ENCODE measurements at places on chromosomes 1 and 21.
A peak's percentile ranks its signal among the peaks of the same experiment; 100 is the strongest.

GRCh38 chr1:221511797-221512196 is 230.1 kb downstream of the DUSP10 start:
- DNase-seq, result no peak

- DNase-seq, result no peak
Measured at GRCh38 chr21:28269173-28269572, 723.5 kb downstream of the LTN1 start.

- DNase-seq, result no peak
Measured at GRCh38 chr21:46180778-46181391, 3.4 kb downstream of the SPATC1L start.

GRCh38 chr1:23530087-23530746 is 816 bp downstream of the E2F2 start:
- no peak for DNase-seq

- peak; percentile 66 for DNase-seq
Measured at GRCh38 chr1:9874959-9875635, 35.0 kb downstream of the CTNNBIP1 start.

DNA sequence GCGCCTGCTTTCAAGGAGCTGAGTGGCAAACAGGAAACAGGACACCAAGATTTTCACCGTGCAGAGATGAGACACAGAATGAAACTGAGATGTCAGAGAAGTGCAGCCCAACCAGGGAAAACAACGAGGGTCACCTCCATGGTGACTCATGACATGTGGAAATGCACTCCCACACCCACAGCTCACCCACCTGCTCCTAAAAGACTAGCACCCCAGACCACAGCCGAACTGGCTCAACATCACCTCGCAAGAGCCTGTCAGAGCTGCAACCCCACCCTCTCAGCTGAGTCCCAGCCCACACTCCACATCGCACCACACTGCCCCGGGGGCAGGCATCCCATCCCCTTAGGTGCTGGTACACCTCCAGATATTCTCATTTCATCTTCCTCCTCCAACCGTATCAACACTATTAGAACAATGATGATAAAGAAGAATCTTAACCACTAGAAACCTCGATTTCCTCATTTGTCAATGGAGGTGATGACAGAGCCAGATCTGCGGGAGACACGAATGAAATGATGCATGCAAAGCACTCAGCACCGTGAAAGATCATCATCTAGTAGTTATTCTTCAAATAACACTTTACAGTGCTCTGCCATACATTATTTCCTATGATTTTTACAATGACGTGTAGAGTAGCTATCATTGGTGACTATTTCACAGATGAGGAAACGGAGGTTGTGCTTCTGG is 103.2 kb downstream of the DMRTB1 start:
- peak; percentile 18 for DNase-seq

GRCh38 chr21:14589855-14590563 is 43.9 kb upstream of the SAMSN1 start:
- no peak for DNase-seq

GRCh38 chr1:211247921-211248320 is 11.2 kb upstream of the RCOR3 start:
- no peak for DNase-seq

GRCh38 chr21:42021371-42022090 is 11.4 kb upstream of the ZBTB21 start:
- no peak for DNase-seq

- no peak for DNase-seq
Measured at GRCh38 chr1:86517336-86517735, 29.5 kb upstream of the CLCA4 start.

DNA sequence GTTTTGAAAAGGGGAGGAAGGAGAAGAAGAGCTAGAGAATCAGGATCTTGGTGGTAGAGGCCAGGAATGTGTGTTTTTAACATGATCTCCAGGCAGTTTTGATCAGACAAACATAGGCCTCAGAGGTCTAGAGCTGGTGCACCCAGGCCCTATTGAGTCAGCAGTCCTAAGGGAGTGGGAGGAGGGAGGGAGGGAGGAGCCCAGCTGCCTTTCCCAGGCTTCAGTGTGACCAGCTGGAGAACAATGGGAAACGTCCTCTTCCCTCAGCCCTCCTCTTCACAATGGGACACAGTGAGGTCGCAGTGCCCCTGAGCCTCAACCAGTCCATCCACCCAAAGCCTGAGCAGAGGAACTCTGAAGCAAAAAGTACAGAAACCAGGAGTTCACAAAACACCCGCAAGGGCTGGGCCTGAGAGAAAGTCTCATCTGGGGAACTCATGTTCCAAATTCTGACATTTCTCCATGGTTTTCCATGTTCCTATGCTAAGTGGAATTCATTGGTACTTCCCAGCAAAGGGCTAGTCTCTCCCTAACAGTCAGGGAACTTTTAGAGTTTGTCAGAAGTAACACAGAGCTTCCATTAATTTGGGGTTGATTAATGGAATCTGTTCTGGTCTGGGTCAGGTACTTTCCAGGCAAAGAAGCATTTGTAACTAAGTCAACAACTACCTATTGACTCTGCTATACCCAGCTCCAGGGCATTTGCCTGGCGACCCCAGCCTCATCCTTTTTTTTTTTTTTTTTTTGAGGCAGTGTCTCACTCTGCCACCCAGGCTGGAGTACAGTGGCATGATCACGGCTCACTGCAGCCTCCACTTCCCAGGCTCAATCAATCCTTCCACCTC is 37.5 kb downstream of the ELAPOR1 start:
- DNase-seq, result no peak

DNA sequence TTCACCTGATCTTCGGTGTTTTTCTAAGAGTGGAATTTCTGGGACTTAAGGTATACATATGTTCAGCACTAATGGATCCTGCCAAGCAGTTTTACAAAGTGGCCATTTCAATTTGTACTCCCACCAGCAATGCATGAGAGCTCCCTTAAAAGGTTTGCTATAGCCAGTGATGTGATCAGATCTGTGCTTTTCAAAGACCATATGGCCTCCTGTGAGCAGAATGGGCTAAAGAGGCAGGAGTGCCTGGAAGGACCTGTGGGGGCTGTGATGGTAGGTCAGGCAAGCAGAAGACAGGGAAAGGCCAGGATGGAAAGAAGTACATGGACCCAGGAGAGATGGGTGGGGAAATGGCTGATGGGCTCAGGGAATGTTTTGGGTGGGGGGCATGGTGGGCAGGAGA is 252.7 kb downstream of the DISC1 start:
- DNase-seq, result no peak

DNA sequence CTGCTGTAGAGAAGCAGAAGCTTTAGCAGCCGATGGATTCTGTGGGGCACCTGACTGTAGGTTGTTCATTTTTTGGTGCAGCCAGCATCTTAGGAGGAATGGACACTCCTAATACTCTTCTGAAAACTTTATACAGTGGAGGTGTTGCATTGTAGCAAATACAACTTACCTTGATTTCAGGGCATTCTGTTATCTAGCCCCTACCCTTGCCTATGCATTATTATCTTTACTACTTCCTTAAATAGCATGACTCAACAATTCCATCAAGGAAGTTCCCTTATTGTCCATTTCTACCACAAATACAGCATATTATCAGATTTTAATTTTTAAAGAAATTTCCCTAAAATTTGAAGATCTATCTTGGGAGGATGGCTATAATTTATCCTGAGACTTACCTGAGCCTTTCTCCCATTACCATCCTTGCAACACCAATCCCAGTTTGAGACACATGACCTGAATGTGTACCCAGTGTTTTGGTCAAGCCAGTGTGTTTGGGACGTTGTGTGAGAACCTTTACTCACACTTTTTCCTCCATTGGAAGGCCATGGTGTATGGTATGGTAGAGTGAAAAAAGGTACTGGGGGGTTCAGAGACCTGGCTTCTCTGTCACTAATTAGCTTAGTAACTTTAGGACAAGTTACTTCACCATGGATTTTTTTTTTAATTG is 9.2 kb downstream of the POU2F1 start:
- no peak for DNase-seq

GRCh38 chr1:1461721-1462317 is 9.7 kb upstream of the ATAD3B start:
- no peak for DNase-seq

DNA sequence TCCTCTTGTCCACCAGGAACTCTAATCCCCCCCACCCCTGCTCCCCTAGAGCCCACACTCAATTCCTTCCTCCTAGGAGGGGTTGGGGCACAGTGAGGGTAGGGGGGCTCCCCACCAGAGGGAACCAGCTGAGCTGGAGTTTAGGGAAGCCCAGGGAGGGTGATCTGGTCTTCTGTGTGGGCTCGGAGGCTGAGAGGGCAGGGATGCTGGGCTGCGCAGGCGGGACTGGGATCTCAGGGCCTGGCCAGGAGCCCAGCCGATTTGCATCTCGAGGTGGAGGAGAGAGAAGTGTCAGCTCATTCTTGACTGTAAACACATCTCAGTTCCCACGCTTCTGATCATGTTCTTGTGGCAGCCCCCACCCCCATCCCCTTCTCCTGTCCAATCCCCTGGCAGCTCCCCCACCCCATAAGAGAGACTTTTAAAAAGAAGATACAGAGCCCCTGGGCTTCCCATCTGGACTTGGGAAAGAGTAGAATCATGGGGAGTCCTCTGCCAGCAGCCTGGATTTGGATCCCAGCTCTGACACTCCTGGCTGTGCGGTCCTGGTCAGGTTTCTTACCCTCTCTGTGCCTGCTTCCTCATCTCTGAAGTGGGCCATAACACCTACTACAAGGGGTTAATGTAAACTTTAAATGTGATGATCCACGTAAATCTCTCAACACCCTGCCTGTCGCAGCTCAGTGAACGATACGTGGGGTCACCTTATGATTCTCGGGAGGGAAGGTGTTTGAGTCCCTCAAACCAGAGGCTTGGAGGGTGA is 6.6 kb downstream of the PEAR1 start:
- DNase-seq, result no peak

DNA sequence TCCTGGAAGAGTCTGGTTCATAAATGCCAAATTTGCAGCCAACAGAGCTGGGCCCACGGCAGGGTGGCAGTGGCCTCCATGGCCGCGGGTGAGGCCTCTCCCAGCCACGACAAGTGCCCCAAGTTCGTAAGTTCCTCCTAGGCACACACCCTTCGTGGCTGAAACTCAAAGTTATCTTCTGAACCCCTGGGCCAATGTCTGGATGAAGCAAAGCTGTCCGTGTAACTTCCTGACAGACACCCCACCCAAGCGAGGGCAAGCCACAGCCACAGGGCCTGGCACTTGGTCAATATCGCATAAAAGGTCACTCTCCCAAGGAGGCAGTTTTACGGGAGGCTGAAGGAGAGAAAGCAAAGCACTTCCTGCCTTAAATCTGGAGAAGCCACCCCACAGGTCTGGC is 27.8 kb upstream of the GPR153 start:
- no peak for DNase-seq

DNA sequence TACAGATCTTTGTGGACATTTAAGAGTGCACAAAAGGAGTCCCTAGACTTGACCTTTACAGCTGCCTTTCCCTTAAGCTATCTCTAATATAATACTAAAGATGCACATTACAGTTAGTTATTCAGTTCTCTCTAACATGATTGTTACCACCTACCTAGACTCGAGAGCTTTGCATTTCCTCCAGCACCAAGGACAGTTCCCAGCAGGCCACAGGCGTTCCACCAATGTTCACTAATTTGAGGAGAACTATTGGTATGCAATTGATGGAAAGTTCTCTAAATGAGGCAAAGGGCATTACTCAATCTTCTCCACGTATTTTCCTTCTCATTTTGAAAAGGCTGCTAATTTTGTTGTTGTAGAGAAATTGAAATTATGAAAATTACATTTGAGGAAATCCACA is 5.4 kb upstream of the NTNG1 start:
- no peak for DNase-seq

- peak; percentile 8 for DNase-seq
Measured at GRCh38 chr1:2466958-2467554, 9.0 kb upstream of the PLCH2 start.

DNA sequence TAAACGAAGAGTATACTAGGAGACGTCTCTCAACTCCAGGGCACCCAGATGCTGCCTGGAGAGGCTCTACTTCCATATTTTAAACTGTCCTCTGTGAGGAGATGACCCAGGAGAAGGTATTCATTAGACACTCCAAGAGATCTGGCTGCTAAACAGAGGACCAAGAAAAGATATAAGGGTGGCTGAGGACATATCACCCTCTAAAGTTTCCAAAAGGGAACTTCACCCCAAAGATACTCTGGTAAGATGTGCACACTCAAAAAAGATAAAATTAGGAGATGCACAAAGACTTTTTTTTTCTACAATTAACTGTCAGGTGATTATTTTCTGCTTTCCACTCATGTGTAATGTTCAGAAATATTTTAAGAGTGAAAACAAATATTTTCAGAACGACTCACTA is 1.4 kb downstream of the ZNF670 start:
- DNase-seq, result no peak

GRCh38 chr1:156384007-156384406 is 15.0 kb downstream of the RHBG start:
- DNase-seq, result no peak

DNA sequence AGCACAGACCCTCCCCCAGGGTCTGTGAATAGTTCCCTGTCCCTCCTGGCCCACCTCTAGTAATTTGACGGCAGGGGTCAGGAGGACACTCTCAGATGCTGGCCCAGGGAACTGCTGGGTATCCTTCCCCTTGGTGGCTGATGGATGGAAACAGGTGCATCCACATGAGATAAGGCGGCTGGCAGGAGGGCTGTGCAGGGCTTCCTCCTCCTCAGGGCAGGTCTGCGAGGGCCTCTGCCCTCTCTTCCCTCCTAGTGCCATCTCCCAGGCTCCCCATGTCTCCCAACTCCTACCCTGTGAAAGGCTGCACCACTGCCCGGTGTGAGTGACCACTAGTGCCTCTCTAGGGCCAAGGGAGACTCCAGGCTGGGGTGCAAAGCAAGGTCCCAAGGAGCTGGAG is 123.9 kb downstream of the GLIS1 start:
- no peak for DNase-seq

- no peak for DNase-seq
Measured at GRCh38 chr1:15852036-15852827, 4.7 kb downstream of the SPEN start.

DNA sequence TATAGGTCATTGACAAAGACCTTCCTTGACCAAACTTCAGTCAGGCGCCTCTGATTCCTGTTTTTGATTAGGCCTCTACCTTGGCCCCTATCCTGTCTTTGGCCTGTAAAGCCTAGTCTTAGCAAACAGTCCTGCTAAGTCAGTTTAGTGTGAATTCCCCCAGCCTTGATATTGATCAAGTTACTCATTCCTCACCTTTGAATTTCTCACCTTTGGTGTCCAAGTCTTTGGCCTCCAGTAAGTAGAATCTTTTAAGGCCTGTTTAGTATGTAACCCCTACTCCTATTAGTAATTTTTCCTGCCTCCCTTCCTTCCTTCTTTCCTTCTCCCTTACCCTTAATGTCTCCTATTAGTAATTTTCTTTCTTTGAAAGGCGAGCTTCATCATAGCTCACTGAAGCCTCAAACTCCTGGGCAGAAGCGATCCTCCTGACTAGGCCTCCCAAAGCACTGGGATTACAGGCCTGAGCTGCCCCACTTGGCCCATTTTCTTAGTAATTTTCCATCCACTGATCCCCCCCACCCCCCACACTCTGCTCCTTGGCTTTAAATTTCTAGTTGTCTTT is 13.0 kb upstream of the ZNF692 start:
- no peak for DNase-seq

- DNase-seq, result no peak
Measured at GRCh38 chr1:161987303-161987702, 36.4 kb downstream of the OLFML2B start.
